CD14-positive monocyte (primary cell): ENCODE measurements at places on chromosomes 12 and 14.

DNA sequence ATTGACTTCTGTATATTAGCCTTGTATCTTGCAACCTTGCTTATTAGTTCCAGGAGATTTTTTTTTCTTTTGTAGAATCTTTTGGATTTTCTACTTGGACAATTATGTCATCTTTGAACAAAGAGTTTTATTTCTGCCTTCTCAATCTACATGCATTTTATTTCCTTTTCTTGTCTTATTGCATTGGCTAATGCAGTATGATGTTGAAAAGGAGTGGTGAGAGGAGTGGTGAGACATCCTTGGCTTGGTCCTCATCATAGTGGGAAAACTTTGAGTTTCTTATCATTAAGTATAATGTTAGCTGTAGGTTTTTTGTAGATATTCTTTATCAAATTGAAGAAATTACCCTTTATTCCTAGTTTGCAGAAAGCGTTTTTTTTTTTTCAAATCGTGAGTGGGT, 80.6 kb downstream of the RFX4 start:
- H3K4me1 ChIP-seq = no peaks in the 10 kb centered on the region
- DNase-seq = no peak
- H3K27me3 ChIP-seq = peaks cover 4% of the 10 kb centered on the region
- H3K27ac ChIP-seq = no peak overlapping the region

GRCh38 chr14:89466484-89466883, 49.5 kb upstream of the FOXN3 start:
- no peak for DNase-seq
- no peaks in the 10 kb centered on the region for H3K36me3 ChIP-seq

DNA sequence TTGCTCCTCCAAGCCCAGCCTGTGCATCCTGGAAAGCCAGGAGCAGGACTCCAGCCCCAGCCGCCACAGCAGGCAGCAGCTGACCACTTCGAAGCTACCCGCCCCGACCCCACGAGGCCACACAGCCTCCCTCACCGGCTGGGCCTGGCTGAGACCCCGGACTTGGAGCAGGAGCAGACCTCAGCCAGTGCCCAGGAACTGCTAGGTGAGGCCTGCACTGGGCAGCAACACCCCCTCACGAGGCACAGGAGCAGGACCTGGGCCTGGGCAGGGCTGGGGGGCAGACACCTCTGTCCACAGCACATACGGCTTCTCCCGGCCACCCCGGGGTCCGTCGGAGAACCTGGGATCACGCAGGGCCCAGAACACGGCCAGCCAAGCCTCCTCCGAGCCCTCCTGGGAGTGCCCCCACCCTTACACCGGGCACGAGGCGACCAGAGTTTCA, 137.4 kb upstream of the C14orf180 start:
- H3K27ac ChIP-seq = no peak overlapping the region
- H3K4me3 ChIP-seq = no peak overlapping the region
- no peaks in the 10 kb centered on the region for H3K4me1 ChIP-seq

GRCh38 chr14:60589442-60589841, 59.8 kb downstream of the SIX1 start:
- H3K27me3 ChIP-seq = peaks cover 2% of the 10 kb centered on the region
- H3K4me3 ChIP-seq = no peak overlapping the region
- DNase-seq = no peak
- no peaks in the 10 kb centered on the region for H3K4me1 ChIP-seq
- H3K27ac ChIP-seq = no peak overlapping the region

DNA sequence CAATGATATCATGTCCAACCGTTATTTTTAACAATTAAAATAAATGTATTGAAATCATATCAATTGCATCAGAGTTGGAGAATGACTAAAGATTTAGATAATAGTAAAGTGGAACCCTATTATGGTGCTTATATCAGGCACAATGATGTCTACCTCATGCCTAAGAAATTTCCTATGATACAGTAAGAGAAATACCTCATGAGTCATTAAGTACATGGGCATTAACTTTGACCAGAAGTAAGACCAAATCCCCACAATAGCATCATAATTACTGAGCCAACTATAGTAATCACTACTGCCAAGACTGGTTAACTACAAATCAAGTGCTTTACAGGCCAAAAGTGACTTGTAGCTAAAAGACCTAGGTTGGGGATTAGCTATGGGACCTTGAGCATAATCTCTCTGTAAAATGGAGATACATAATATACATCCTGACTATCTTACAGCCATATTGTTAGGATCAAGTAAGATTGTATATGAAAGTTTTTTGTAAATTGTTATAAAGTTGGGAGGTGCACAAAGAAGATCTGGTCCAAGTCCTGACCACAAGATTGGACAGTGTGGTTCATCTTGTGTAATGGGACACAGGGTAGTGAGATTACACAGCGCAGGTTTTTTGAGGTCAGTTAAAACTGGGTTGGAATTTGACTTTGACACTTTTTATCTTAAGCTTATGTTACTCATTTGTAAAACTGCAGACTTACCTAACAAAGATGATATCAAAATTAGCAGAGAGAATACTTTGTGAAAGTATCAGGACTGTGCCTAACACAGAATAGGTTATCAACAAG, 60.5 kb downstream of the ERGIC2 start:
- no peak overlapping the region for H3K4me3 ChIP-seq
- H3K27ac ChIP-seq = no peak overlapping the region
- DNase-seq = no peak
- H3K36me3 ChIP-seq = peaks cover 14% of the 10 kb centered on the region
- no peaks in the 10 kb centered on the region for H3K27me3 ChIP-seq

GRCh38 chr14:37870632-37871346, 275.4 kb downstream of the TTC6 start:
- no peaks in the 10 kb centered on the region for H3K36me3 ChIP-seq
- H3K4me1 ChIP-seq = no peaks in the 10 kb centered on the region
- H3K4me3 ChIP-seq = no peak overlapping the region
- no peaks in the 10 kb centered on the region for H3K27me3 ChIP-seq

DNA sequence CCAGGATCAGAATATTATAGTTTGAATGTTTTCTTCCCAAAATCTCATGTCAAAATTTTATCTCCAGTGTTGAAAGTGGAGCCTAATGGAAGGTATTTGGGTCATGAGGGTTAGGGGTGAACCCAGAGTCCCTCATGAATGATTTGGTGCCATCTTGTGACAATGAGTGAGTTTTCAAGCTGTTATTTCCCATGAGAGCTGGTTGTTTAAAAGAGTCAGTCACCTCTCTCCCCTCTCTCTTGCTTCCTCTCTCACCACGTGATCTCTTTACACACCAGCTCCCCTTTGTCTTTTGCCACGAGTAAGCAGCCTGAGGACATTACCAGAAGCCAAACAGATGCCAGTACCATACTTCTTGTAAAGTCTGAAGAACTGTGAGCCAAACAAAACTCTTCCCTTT, 561.6 kb downstream of the RERGL start:
- no peak for DNase-seq
- no peaks in the 10 kb centered on the region for H3K27me3 ChIP-seq
- no peak overlapping the region for H3K27ac ChIP-seq

DNA sequence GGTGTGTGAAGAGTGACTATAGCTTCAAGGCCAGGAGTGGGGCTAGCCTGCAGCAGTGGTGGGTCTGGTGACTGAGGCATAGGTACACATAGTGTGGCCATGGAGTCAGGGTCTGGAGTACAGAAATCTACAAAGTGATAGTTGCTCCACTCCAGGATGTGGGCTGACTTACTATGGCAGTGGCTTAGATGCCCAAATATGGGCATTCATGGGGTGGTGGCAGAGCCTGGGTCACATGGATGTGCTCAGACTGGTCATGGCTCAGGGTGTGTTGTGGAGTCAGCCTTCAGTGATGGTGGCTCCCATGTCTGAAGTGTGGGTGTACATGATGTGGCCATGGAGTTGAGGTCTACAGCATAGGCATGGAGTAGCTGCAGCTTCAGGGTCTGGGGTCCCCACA, 27.3 kb downstream of the CLEC6A start:
- DNase-seq = no peak
- no peaks in the 10 kb centered on the region for H3K27me3 ChIP-seq
- no peak overlapping the region for H3K27ac ChIP-seq

DNA sequence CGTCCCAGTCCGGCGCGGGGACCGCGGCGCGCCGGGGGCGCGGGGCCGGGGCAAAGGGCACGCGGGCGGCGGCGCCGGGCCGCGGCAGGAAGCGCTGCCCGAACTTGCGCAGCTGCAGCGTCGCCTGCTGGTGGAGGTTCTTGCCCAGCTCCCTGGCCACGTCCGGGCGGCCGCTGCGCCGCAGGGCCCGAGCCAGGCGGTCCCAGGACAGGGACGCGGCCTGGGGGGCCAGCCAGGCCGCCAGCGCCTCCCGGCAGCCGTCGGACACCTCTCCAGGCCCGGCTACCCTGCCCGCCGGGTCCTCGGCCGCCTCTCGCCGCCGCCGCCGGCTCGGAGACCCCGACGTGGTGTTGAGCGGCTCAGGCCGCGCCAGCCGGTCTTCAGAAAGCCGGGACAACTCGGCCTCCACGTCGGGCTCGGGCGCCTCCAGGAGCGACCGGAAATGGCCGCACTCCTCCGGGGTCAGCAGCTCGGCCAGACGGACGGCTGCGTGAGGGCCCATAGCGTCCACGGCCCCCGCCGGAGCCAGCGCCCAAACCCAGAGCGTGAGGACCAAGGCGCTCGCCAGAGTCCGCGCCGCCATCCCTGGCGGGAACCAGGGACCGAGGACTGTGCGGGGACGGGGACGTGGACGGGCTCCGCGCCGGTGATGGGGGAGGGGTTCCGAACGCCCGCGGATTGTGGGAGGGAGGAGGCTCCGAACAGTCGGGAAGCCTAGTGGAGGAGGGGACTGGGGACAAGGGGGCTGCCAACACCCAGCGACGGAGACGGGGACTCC, 34.0 kb downstream of the FIGNL2 start:
- peak overlapping the region; percentile 19 for H3K4me3 ChIP-seq
- H3K27ac ChIP-seq = no peak overlapping the region
- H3K4me1 ChIP-seq = peaks cover 40% of the 10 kb centered on the region
- DNase-seq = peak; percentile 79
- H3K36me3 ChIP-seq = no peaks in the 10 kb centered on the region
- H3K27me3 ChIP-seq = peaks cover 17% of the 10 kb centered on the region

DNA sequence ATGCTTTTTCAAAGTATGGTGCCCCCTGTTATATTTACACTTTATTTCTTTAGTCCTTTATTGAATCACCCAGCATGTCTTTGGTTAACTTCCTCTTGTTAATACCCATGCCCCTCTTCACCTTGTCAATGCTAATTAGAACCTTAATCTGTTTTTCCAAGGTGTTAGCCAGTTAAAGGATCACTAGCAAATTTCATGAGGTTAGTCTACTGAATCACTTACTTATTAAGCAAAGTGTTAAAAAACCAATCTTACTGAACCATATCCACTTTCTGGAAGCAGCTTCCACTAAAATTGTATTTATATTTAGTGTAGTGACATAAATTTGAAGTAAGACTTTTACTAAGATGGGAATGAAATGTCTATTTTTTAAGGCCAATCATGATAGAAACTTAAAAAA, 27.9 kb downstream of the TAOK3 start:
- no peak for DNase-seq
- no peak overlapping the region for H3K27ac ChIP-seq
- H3K4me1 ChIP-seq = peaks cover 38% of the 10 kb centered on the region
- no peaks in the 10 kb centered on the region for H3K27me3 ChIP-seq
- H3K36me3 ChIP-seq = no peaks in the 10 kb centered on the region

- no peaks in the 10 kb centered on the region for H3K4me1 ChIP-seq
- DNase-seq = no peak
- H3K27ac ChIP-seq = no peak overlapping the region
- no peaks in the 10 kb centered on the region for H3K27me3 ChIP-seq
- H3K4me3 ChIP-seq = no peak overlapping the region
- H3K36me3 ChIP-seq = no peaks in the 10 kb centered on the region
These were observed 134.2 kb downstream of the BICD1 start for GRCh38 chr12:32240831-32241230.
